AG04449 (cell line): ENCODE measurements at places on chromosomes 3 and 15.

DNA sequence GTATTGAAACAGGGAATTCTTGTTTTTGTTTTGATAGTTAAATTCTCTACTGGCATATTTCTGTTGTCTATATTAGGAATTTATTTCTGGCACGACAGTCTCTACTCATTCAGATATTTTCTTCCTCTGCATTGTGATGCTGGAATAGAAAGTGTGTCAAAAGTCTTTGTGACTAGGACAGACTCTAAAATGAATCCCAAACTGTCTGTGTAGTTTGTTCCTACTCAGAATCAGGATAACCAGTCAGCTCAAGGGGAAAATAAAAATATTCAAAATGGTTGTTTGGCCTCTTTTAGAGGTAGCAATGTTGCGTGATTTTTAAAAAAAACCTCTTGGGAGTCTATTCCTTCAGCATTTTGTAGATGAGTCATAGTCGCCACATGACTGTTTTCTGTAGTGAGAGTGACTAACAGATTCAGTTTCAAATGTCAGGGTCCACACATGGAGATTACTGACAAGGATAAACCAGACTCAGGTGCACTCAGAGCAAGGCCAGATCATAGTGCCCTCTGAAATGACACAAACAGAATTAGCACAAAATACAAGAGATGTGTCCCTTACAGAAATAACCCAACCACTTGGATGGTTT, 13.1 kb downstream of the SLC7A14 start:
- DNase-seq: no peak

GRCh38 chr3:45462522-45463265, 74.3 kb downstream of the LARS2 start:
- DNase-seq: no peak

GRCh38 chr15:100468285-100468684, 60.5 kb downstream of the CERS3 start:
- no peak for DNase-seq

GRCh38 chr3:158671821-158672214, 630 bp downstream of the LXN start:
- no peak for DNase-seq

GRCh38 chr3:13332740-13333139, 87.4 kb downstream of the NUP210 start:
- no peak for DNase-seq

DNA sequence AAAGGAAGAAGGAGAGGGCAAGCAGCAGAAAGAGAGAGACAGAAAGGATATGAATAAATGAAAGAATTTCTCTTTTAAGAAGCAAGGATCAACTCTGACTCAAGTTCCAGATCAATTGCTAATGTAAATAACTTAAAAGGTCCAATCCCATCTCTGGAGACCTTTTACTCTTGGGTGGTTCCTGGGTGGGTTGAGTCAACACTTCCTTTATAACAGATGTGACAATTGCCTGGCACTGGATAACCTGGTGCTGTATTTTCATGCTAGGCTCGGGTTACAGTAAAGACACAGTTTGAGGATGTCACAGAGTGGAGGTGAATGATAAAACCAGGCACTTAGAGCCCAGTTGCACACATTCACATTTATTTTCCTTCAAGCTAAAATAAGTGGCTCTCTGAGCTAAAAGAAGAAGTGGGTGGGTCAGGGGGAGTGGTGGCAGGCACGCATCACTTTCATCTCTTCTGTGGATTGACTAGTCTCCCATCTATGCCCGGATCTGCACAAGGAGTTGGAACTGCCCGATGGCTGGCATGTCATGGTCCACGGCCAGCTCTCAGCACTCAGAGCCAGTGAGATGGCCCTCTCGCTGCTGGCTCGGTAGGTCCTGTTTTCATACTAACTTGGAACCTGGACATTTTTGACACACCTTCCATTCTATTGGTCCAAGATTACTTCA, 465.8 kb downstream of the FOXP1 start:
- DNase-seq: no peak

DNA sequence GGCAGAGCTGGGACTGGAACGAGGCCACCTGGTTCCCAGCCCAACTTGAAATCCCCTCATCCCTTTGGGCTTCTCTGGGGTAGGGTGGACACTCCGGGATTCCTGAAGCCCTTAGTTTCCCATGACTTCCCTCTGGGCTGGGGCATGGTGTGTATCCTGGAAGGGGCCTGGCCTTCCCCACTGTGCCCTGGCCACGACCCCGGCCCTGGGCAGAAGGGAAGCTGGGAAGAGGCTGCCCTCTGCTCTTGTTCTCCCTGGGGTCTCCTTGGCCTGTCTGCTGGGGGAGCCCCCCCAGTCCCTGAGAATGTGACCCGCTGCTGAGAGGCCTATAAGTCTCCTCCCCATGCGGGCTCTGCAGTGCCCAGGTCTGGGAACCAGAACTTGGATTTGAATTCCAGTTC, 104.9 kb downstream of the LINGO1 start:
- no peak for DNase-seq

- DNase-seq: no peak
Observed at GRCh38 chr15:58292751-58293175, 139.0 kb upstream of the LIPC start.

GRCh38 chr15:65412556-65412955, 10.2 kb downstream of the IGDCC4 start:
- DNase-seq: no peak

- DNase-seq: no peak
Observed at GRCh38 chr3:194806991-194807630, 121.4 kb downstream of the FAM43A start.

- DNase-seq: no peak
Observed at GRCh38 chr3:157605356-157605755, 102.1 kb upstream of the VEPH1 start.

DNA sequence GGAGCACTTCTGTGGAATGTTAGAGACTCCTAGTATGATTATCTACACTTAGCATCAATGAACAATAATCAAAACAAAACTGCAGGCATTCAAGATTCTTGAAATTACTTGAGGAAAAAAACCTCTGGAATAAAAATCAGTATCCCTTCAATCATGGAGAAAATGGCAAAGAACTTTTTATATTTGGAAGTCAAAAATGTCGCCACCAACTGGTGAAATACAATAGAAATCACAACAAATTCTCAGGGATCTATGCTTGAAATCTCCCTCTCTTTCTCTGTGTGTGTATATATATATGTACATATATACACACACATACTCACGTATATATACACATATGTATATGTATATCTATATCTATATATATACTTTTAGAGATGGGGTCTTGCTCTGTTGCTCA, 378.9 kb upstream of the ALCAM start:
- no peak for DNase-seq

GRCh38 chr15:96261575-96262034, 68.9 kb upstream of the NR2F2 start:
- DNase-seq: no peak

- no peak for DNase-seq
Observed at GRCh38 chr15:50883903-50884302, 24.6 kb upstream of the AP4E1 start.

DNA sequence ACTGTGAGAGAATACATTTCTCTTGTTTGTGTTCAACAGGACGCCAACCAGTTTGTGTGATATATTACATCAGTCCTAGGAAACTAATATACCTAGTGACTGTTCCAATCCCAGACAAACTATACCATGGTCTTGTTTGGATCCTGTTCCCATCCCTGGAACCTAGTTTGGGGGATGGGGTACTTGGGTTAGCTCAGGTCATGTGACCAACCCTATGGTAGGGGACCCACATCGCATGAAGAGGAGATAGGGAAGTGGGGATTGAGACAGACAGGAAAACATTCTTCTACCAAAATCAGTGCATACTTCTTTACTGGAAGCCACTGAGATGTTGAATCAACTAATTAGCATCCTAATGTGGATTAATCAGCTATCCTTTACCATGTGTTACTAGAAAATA, 146.1 kb downstream of the THSD4 start:
- DNase-seq: no peak

GRCh38 chr15:39833515-39833981, 50.9 kb upstream of the FSIP1 start:
- peak; percentile 57 for DNase-seq

GRCh38 chr3:102299125-102299877, 135.5 kb upstream of the ZPLD1 start:
- DNase-seq: no peak

- DNase-seq: no peak
Observed at GRCh38 chr15:80138961-80139360, 13.8 kb upstream of the FAH start.

- no peak for DNase-seq
Observed at GRCh38 chr3:148262980-148263379, 434.7 kb upstream of the AGTR1 start.

GRCh38 chr3:76039431-76039830, 254.1 kb upstream of the ZNF717 start:
- DNase-seq: no peak

- no peak for DNase-seq
Observed at GRCh38 chr3:112611752-112612515, 29.0 kb downstream of the CCDC80 start.

- DNase-seq: no peak
Observed at GRCh38 chr3:107110596-107111305, 266.5 kb upstream of the CCDC54 start.

- no peak for DNase-seq
Observed at GRCh38 chr3:115930922-115931321, 307.6 kb downstream of the GAP43 start.

GRCh38 chr15:86231864-86232721, 152.4 kb downstream of the AGBL1 start:
- DNase-seq: no peak

DNA sequence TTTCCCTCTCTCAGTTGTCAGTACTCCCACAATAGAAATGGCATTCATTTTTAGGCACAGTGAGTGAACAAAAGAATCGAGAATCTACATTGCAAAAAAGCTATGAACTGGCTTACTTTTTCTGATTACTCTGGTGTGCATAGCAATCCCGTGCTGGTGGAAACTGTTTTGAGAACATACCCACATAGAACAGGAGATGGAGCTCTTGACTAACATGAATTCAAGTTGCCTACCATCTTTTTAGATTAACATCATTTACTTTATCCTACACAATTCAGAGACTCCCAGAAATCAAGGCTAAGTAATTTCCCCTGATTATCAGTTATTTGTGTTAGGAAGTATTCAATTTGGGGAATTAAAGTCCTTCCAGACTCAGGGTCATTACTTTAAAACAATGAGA, 326.6 kb downstream of the ARPP21 start:
- DNase-seq: no peak

- DNase-seq: no peak
Observed at GRCh38 chr3:55755516-55756205, 268.6 kb upstream of the WNT5A start.

- DNase-seq: no peak
Observed at GRCh38 chr15:52257734-52258062, 37.9 kb downstream of the MYO5C start.

- no peak for DNase-seq
Observed at GRCh38 chr3:90032980-90033641, 925.7 kb downstream of the EPHA3 start.

DNA sequence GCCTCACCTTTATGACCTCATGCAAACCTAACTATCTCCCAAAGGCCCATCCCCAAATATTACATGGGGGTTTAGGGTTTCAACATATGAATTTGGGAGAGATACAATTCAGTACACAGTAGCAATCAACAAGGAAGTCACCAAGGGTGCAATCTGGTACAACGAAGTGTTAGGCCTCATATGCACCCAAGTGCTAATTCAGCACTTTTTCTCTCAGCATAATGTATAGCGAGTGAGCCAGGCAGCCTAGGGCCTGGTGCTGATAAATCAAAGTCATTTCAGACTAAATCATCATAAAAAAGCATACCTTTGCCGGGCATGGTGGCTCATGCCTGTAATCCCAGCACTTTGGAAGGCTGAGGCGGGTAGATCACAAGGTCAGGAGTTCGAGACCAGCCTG, 11.7 kb upstream of the KBTBD8 start:
- no peak for DNase-seq

GRCh38 chr3:95172164-95172943, 1109.5 kb downstream of the NSUN3 start:
- DNase-seq: no peak

- DNase-seq: no peak
Observed at GRCh38 chr3:8505621-8506020, 4.0 kb downstream of the LMCD1 start.

DNA sequence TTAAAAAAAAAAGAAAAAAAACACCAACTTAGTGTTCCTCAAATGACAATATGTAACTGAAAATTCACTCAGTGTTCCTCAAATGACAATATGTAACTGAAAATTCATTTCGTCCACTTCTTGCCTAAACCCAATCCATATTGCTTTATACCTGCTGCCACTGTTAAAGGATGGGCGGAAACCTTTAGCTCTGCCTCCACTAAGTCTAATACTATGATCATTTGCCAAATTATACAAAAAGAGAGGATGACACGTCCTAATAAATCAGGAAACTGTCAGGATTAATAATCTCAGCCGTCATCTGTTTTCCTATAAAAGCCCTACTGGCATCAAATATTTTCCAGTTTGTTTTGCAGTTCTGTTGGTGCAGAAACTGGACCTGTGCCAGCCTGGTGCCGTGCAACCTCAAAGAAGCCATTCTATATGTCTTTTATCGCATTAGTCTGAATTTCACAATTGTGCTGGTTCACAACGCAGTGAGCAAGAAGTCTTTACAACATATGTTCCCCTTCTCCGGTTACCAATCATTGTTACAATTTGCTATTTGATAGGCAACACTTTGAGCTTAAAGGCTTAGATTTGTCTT, 160.4 kb upstream of the KCNH8 start:
- DNase-seq: no peak

GRCh38 chr15:51759557-51760070, 8.2 kb downstream of the TMOD2 start:
- peak; percentile 88 for DNase-seq

DNA sequence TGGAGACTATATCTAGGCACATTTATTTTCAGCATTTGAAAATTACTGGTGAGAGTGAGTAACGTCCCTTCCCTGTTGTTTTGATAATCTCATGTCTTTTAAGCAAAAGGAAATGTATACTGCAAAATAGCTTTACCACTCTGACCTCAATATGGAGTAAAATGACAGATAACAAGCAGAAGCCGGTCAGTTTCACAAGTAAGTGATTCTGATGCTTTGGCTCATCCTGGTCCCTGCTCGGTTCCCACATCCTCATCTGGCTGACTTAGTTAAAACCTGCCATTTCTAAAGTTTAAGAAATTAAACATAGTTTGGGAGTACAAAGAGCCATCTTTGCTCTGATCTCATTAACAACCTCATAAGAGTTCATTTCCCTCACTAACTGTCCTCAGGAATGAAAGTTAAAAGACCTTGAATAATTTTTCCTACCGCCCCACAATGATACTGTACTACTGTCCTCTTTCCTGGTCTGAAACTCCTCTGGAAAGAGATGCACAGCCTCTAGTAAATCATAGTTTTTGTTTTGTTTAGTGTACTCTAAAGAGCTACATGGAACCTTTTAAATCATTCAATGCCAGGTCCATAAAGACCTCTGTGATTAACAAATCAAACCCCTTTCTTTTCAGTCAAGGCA, 72.3 kb upstream of the ICE2 start:
- DNase-seq: no peak

- DNase-seq: peak; percentile 76
Observed at GRCh38 chr3:107217172-107217571, 160.1 kb upstream of the CCDC54 start.
